ENCODE measurements at places on chromosomes 1 and 21.

- DNase-seq: no peak
These were observed 126.7 kb downstream of the SIM2 start for GRCh38 chr21:36825658-36826057.

DNA sequence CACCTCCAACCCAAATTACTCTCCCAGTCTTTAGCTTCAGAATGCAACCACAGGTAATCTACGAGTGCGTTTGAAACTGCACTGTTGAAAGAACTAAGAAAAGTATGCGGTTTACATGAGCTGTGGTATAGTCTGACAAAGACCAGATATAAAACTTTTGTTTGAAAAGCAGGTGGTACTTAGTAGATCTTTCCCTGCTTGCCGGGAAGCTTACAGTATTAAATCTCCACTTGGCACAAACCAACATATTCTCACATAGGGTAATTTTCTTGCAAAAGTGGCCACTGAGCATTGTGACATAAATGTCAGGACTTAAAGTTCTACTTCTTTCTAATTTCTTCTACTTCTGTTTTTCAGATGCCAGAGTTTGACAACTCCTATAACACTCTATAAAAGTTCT lies 8.4 kb downstream of the RGS2 start:
- DNase-seq: no peak

- no peak for DNase-seq
These were observed at the start of gene SELENBP1 for GRCh38 chr1:151372058-151372934. Gene SELENBP1 (minus strand): TSS chr1:151372705. CDS start chr1:151372641, 64 bp downstream.

DNA sequence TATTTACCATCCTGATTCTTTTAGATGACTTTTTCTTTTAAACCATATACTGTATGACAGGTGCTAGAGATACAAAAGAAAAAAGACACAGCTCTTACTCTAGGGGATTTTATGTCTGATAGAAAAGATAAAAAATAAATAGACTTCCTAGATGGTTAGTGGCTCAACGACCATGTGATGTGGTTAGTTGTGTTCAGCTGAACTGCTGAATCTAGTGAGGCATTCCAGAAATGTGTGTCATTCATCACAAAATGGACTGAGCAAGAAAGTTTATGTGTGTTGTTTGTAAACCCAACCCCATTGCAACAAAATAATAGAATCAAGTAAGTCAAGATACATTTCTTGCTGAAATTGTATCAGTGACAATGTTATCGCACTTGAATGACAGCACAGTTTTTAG lies 205.8 kb upstream of the LYPLAL1 start:
- no peak for DNase-seq

DNA sequence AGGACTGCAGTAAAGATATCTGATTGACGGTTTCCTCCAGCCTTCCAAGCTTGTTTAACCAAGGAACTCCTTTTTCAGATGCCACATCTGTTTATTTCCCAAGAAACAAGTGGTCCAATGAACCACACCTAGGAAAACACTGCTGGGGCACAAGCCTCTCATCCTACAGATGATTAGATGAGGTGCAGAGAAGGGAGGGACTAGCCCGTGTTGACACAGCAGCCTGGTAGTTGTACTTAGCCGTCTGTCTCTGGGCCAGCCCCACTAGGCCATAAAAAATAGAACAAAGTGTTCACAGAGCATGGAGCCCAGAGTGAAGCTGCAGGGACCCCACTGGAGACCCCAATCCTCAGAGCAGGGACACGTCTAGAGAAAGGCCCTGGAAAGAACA lies 32.1 kb downstream of the LRP8 start:
- no peak for DNase-seq

- DNase-seq: no peak
These were observed 2.5 kb downstream of the MRPL9 start for GRCh38 chr1:151760597-151761385.
